ENCODE measurements at places on chromosomes 7 and 10.
A peak's percentile ranks its signal among the peaks of the same experiment; 100 is the strongest.

GRCh38 chr7:102153599-102153946, 133.1 kb upstream of the SH2B2 start:
- DNase-seq = no peak

GRCh38 chr10:75547391-75548298, 116.2 kb downstream of the LRMDA start:
- no peak for DNase-seq

GRCh38 chr7:33276729-33277128, 147.4 kb downstream of the BBS9 start:
- no peak for DNase-seq

- no peak for DNase-seq
Measured at GRCh38 chr7:154853727-154854095, 149.2 kb downstream of the PAXIP1 start.

DNA sequence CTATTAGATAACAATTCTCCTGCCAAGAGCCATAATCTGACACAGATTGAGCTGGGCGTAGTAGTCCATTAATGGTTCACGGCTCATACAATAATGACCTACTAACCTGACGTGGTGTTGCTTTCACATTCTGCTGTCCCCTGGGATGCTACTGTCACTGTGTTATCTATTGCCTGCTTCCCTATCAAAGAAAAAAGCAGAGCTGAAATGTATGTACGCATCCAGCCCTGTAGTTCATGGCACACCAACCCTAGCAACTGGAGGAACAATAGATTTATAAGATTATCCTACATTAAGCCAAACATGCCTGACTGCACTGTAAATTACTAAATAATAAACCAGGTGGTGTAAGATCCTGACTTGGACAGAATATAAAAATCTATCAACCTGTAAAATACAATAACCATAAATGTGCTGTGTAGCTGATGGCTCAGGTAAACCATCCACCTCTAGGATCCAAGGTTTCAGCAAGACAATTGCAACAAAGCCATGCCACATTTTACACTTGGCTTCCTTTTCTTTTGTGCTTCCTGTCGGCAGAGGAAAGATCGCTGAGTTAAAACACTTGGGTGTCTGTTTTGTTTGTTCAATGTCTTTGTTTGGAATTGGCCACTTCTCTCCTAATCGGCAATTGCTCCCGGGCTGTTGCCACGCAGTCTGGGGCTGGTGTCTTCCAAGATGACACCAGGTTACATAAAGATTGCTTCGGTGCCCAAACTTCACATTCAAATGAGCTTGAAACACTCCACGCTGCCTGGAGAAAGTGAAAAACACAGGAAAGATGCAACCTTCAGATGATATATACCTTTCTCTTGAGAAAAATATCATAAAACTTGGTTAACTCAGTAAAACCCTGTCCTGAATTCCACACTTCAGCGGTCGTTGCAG, 143.9 kb upstream of the MGMT start:
- DNase-seq = no peak

DNA sequence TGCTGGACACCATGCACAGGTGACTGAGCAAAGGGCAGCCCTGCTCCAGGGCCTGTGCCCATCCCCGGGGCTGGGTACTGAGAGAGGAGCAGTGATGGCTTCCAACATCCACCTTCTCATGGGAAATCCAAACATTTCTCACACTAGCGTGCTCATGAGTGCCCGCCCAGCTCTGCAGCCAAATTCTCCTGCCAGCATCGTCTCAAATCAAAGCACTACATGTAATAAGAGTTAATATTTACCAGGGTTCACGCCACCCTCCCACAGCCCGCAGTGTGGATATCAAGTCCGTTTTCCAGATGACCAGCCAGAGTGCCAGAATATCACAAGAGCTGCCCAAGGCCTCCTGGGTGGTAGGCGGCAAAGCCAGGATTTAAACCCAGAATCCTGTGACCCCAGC, 12.1 kb downstream of the IL15RA start:
- DNase-seq = no peak

- DNase-seq = no peak
Measured at GRCh38 chr10:77746047-77746707, 108.6 kb upstream of the KCNMA1 start.

DNA sequence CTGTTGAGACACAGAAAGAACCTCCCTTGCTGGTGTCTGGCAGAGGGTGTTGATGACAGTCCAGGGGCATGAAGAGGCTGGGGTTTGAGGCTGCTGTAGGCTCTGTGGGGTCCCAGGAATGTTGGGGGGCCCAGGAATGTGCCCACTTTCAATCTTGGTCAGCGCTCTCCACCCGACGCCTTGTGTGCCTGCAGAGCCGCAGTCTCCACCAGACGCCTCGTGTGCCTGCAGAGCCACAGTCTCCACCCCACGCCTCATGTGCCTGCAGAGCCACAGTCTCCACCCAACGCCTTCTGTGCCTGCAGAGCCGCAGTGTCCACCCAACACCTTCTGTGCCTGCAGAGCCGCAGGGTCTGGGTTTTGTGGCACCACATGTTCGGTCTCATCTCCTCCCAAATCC, 84.0 kb downstream of the ADARB2 start:
- no peak for DNase-seq

GRCh38 chr10:78215645-78216044, 182.0 kb downstream of the RPS24 start:
- no peak for DNase-seq

DNA sequence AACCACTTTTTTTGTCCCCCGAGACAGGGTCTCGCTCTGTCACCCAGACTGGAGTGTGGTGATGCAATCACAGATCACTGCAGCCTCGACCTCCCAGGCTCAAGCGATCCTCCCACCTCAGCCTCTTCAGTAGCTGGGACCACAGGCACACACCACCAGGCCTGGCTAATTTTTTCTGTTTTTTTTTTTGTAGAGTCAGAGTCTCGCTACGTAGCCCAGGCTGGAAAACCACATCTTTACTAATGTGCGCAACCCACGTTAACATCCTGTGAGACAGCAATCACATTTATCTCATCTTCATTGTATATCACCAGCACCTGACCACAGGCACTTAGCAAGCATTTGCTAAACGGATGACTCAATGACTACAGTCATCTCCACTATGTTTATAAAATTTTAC, 77.8 kb upstream of the ATP6V0A4 start:
- DNase-seq = no peak

GRCh38 chr10:132469197-132469884, 68.2 kb upstream of the INPP5A start:
- DNase-seq = no peak

DNA sequence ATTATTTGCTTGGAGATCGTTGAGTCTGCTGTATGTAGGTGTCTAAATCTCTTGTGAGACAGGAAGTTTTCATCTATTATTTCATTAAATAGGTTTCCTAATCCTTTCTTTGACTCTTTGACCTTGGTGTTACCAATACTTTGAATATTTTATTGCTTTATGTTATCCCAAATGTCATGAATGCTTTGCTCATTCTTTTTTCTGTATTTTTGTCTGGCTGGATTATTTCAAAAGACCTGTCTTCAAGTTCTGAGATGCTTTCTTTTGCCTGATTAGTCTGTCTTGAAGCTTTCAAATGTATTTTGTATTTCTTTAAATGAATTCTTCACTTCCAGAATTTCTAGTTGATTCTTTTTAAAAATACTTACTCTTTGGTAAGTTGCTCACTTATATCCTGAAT, 27.3 kb downstream of the UBE3C start:
- no peak for DNase-seq

DNA sequence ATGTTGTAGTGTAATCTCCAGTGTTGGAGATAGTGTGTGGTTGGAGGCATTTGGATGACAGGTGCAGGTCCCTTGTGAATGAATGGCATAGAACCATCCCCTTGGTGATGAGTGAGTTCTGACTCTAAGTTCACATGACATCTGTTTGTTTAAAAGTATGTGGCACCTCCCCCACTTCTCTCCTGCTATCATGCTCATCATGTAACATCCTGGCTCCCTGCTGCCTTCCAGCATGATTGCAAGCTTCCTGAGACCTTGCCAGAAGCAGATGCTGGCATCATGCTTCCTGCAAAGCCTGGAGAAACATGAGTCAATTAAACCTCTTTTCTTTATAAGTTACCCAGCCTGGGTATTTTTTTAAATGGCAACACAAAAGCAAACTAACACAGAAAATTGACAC, 499.0 kb upstream of the SEMA3D start:
- DNase-seq = no peak

DNA sequence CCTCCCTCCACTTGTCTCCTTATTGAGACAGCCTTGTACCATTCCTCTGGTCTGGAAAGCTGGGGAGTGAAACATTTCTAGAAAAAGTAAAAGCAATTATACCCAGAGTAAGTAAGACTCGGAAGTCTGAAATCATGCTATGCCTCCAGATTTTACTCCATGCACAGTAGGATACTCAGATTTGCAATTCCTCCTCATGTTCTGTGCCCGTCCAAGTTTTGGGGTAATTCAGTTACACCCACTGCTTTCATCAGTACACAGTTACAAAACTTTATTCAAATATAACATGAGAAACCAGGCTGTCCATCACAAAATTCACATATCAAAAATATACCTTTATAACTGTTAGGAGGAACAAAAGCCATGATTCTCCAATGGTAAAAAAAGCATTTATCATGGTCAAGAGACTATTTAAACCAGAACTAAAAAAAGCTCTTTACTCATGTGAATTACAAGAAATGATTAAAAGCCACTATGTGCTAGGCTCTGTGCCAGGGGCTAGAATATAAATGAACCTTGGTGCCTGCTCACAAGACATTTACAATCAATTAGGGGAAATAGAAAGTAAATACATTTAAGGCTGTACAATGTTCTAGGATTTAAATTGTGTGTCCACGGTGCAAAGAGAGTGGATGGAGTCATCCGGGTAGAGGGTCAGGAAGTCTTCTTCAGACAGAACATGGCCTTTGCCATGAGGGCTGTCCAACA, 320.2 kb downstream of the ELMO1 start:
- no peak for DNase-seq

GRCh38 chr7:28479507-28479947, 67.2 kb downstream of the CREB5 start:
- DNase-seq = no peak

GRCh38 chr10:69769395-69769992, 32.2 kb upstream of the COL13A1 start:
- DNase-seq = no peak

GRCh38 chr7:134174795-134175261, 47.7 kb downstream of the LRGUK start:
- DNase-seq = peak; percentile 13

DNA sequence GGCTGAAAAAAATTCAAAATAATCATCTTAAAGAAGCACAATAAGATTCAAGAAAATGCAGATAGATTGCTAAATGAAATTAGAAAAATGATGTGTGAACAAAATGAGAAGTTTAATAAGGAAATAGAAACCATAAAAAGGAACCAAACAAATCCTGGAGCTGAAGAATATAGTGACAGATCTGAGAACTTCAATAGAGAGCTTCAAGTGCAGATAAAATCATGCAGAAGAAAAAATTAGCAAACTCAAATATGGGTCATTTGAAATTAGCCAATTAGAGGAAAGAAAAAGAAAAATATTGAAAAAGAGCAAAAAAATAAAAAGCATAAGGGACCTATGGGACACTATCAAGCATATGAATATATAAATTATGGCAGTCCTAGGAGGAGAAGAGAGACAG, 720.1 kb downstream of the PARD3 start:
- DNase-seq = no peak

GRCh38 chr7:70267381-70268120, 669.3 kb downstream of the AUTS2 start:
- DNase-seq = no peak

- no peak for DNase-seq
Measured at GRCh38 chr7:135759532-135759931, 10.9 kb upstream of the FAM180A start.

GRCh38 chr7:134495546-134495945, 31.8 kb upstream of the AKR1B10 start:
- no peak for DNase-seq

- no peak for DNase-seq
Measured at GRCh38 chr10:59843748-59844147, 62.6 kb downstream of the CCDC6 start.

- no peak for DNase-seq
Measured at GRCh38 chr10:124008187-124008586, 85.2 kb downstream of the CHST15 start.

DNA sequence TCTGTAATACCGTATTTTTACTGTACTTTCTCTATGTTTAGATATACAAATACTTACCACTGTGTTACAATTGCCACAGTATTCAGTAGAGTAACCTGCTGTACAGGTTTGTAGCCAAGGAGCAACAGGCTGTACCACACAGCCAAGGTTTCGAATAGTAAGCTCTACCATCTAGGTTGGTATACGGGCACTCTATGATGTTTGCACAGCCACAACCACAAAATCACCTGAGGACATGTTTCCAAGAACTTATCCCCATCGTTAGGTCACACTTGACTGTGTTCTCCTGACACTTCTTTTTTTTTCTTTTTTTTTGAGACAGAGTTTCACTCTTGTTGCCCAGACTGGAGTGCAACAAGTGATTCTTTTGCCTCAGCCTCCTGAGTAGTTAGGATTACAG, 134.6 kb upstream of the TRIM24 start:
- no peak for DNase-seq

DNA sequence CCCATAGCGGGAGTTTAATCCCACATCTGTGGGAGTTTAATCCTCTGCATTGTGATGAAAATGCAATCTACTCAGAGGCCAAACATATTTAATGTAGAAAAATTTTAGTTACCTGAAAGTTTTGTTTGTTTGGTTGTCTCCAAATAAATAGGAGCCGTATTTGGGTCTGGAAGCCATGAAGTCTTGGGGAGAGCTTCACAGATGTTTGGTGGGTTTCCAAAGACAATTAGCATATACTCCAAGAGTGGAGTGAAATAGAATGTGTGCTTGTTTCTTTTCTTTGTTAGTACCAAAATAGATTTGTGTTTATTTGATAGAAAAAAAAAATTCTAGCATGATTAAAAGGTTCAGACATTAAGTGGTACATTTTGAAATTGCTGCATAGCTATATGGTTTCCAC, 50.9 kb downstream of the ANK3 start:
- no peak for DNase-seq

DNA sequence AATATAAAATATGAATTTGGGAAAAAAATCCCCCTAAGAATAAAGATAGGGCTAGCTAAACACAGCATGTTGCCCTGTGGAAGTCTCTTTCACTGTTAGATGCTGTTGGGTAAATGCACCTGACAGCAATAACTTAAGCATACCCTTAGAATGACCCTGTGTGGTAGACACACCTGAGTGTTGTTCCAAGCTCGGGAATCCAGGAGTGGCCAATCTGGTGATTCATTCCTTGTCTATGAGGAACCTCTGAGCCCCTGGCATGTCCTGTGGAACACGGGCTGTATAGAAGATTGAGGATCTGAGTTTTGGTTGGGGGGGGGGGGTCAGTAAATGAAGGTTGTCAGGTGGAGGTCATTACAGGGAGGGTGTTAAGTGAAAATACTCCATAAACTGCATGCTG, 730.0 kb upstream of the IGFBP3 start:
- no peak for DNase-seq

GRCh38 chr7:25840209-25840792, 311.7 kb upstream of the NFE2L3 start:
- no peak for DNase-seq

- DNase-seq = no peak
Measured at GRCh38 chr10:16964576-16965343, 147.5 kb upstream of the RSU1 start.

- no peak for DNase-seq
Measured at GRCh38 chr7:99392659-99393354, 15.6 kb downstream of the PDAP1 start.

GRCh38 chr7:142146124-142146523, 34.6 kb downstream of the MGAM2 start:
- no peak for DNase-seq

Data from GM19239 (cell line).